Stimulated activated CD4-positive, alpha-beta T cell treated with anti-CD3 and anti-CD28 coated beads, Interleukin-1b, Interleukin-23, amount 100 ng/mL, for 1 hour (primary cell): ENCODE measurements at places on chromosomes 3 and 15.

- DNase-seq: no peak
Measured at GRCh38 chr3:25537516-25537915, 109.5 kb downstream of the RARB start.

GRCh38 chr15:63917588-63918316 lies 84.0 kb upstream of the HERC1 start:
- no peak for DNase-seq

DNA sequence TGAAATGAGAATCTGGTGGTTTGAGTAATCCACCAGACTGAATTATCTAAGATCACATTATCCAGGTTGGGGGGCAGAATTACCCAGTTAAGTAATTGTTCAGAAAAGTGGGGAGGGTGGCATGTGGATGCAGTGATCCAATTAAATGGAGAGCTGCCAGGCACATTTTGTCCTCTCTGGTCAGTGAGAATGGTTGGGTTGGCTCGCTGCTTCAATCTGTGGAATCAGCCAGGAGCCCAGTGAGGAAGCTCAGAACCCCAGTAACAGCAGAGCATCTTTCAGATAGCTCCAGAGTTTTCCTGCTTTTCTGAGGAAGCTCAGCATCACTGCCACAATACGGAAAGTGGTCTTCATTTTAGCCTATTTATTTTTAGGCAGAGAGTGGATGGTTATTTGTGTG lies 6.4 kb upstream of the EXOG start:
- DNase-seq: no peak

GRCh38 chr3:56458496-56459103 lies 9.7 kb downstream of the ERC2 start:
- DNase-seq: no peak

DNA sequence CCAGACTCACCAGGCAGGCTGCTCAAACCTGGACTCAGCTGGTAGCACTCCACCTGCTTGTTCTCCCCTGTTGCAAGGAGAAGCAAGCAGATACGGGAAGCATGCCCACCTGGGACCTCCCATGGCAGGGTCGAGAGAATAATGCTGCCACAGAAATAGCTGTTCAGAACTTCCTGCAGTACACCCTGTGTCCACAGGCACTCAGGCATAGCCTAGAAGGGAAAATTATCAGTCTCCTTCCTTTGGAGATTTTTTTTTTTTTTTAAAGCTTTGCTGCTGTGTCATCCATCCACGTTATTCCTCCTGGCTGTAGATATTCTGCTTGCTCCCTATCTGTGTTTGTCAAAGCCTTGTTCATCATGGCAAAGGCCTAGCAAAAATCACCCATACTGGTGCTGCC lies 32.7 kb upstream of the RPS17 start:
- no peak for DNase-seq

GRCh38 chr3:21392526-21392925 lies 358.5 kb downstream of the ZNF385D start:
- no peak for DNase-seq

DNA sequence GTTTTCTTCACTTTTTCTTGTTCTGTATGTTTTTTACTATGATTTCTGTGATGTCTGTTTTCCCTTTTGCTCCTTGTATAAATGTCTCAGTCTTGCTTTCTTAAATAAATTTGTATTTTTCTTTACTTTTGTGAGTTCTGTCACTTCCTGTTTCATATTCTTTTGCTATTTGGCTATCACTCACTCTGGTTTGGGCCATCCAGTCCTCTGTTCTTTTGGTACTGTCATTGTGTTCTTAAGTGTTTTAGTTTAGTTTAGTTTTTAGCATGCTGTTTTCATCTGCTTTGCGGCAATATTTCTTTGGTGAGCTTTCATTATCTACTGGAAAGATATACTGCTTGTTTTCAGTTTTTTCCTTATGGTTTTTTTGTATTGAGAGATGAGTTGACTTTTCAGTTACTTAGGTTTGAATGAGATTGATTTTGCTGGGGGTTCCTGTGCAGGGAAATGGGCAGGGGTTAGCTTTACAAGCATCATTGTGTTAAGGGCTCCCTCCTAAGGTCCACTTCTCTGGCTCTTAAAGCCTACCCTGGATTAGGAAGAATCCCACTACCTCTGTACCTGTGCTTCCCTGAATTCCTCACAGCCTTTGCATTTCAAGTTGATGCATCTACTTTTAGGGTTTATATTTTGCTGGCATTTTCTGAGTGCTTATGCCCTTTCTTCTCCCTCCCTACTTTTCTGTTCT lies 35.1 kb downstream of the PDCD6IP start:
- DNase-seq: no peak

GRCh38 chr15:40875991-40876730 lies 2.1 kb upstream of the RHOV start:
- DNase-seq: no peak

- DNase-seq: no peak
Measured at GRCh38 chr15:57540736-57541135, 51.0 kb upstream of the MYZAP start.

- no peak for DNase-seq
Measured at GRCh38 chr15:66029650-66030049, 160.4 kb downstream of the RAB11A start.

- no peak for DNase-seq
Measured at GRCh38 chr3:7025581-7026300, 164.8 kb downstream of the GRM7 start.

- no peak for DNase-seq
Measured at GRCh38 chr15:70672081-70672480, 91.3 kb downstream of the UACA start.

DNA sequence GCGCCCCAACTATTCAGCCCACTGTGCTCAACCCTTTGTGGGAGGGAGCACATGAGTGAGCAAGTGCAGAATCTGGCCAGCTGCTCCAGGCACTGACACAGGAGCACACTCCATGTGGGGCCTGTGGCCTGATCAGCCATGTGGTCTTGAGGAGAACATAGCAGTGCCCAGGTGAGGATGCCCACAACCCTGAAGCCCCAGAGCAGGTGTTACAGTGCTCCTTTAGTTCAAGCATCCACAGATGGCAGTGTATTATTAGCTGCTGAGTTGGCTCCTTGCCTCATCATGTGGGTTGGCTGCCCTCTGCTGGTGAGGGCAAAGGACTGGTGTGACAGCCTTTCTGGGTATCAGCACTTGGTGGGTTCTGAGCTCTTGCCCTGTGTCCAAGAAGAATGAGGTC lies 1588.2 kb downstream of the SI start:
- no peak for DNase-seq

GRCh38 chr15:43118829-43119228 lies 13.0 kb upstream of the UBR1 start:
- DNase-seq: no peak

GRCh38 chr3:49248840-49249227 lies 28.2 kb downstream of the C3orf62 start:
- DNase-seq: no peak

DNA sequence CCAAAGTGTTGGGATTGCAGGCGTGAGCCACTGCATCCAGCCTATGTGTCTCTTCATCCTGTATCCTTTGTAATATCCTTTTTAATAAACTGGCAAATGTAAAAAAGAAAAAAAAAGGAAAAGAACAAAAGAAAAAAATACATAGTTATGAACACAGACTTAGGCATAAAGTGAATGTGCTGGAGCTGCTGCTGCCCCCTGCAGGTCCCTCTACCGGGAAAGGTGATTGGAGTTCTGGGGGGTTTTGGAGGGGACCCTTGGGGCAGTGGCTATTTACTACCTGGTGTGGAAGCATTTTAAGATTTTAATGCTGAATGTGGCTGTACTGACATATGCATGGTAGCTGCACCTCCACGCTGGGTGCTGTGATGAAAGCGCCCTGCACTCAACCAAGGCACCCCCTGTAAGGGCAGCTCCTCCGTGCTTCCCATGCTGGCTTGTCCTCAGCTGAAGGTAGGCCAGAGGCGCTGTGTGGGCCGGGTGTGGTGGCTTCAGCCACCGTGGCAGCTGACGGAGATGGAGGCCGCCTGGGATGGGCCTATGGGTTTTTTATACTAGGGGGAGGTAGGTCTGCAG lies 49.9 kb downstream of the RPLP1 start:
- DNase-seq: no peak

DNA sequence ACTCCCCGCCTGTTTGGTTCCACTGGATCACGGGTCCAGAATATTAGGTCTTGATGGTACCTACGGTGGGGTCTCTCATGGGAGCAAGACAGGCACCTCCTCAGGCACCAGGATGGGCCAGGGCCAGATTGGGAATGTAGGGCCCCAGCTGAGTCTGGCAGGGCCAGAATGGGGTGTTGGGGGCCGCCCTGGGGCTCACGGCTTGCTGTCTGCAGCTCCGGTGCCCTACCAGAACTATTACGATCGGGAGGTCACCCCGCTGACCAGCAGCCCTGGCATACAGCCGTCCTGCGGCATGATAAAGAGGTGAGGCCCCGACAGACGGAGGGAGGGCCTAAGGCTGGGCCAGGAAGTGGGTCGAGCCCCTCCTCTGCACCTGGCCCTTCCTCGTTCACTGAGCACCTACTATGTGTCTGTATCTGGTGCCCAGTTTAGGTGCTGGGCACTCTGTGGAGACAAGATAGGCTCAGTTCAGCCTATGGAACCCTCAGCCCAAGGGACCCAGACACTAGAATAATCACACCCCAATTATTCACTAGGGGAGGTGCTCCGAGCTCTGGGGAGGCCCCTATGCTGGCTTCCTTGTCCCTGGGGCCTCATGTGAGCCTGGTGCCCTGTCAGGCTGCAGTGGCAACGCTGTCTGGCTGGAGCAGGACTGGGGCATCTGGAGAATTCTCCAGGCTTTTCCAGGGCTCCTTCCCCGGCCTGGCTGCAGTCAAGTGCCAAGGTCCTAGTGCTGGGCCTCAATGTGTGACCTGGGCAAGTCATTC lies 37.9 kb downstream of the PSTPIP1 start:
- DNase-seq: no peak

GRCh38 chr15:81088470-81089013 lies 45.5 kb upstream of the CFAP161 start:
- no peak for DNase-seq

DNA sequence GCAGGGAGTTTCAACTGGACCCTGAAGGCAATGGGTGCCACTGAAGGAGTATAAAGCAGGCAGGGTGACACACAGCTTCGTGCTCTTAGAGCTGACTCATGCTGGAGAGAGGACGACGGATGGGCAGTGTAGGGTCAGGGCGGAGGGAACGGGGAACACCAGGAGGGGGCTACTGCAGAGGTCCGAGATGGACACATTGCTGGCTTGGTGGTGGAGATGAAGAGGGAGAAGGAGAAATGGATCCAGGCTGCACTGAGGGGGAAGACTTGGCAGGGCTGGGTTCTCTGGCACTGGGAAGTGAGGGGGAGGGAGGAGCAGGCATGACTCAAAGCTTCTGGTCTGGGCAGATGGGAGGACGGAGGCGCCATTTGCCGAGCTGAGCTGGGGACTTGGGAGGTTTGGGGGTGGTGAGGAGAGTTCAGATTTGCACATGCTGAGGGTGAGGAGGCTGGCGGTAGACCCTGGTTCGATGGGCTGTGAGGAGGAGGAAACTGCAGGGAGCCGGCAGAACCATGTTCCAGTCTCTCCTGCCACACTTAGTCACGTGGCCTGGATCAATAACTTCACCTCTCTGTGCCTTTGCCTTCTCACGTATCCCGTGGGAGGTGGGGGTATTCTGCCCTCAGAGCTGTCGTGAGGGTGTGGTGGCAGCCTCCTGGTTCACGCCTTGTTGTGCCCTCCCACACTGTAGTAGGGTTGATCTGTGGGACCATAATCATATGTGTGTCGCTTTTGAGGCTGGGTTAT lies 4.6 kb upstream of the KCTD6 start:
- DNase-seq: no peak

DNA sequence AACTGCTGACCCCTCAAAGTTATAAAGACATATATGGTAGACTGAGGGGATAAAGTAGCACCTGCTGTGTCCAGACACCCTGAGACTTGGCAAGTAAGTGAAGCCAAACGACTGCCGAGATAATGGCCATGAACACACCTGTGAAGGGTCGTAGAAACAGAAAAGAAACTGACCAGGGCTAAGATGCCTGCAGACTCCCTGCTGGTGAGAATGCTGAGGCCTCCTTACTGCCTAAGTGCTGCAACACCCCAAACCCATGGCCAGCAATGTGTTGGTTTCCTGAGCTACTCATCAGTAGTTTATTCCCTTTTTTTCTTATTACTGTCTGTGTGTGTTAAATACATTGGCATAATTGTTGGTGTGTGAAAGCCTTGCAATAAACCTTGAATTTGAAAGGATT lies 233.8 kb downstream of the ZNF385D start:
- DNase-seq: no peak

DNA sequence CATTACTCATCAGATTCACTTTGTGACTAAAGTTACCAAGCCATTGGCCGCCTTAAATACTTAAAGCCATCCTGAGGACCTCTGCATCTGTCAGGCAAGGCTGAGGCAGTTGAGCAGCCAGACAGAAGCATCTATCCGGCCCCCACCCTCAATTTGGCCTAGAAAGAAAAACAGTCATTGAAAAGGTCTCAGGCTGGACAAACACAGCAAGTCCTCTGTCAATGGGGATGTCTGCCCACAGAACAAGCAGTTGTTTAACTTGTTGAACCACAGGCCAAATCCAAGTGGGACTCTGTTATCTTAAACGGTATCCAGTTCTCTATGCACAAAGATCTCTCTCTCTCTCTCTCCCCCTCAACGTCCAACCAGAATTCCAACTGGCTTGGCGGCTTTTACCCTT lies 2.8 kb downstream of the ZIC4 start:
- no peak for DNase-seq

DNA sequence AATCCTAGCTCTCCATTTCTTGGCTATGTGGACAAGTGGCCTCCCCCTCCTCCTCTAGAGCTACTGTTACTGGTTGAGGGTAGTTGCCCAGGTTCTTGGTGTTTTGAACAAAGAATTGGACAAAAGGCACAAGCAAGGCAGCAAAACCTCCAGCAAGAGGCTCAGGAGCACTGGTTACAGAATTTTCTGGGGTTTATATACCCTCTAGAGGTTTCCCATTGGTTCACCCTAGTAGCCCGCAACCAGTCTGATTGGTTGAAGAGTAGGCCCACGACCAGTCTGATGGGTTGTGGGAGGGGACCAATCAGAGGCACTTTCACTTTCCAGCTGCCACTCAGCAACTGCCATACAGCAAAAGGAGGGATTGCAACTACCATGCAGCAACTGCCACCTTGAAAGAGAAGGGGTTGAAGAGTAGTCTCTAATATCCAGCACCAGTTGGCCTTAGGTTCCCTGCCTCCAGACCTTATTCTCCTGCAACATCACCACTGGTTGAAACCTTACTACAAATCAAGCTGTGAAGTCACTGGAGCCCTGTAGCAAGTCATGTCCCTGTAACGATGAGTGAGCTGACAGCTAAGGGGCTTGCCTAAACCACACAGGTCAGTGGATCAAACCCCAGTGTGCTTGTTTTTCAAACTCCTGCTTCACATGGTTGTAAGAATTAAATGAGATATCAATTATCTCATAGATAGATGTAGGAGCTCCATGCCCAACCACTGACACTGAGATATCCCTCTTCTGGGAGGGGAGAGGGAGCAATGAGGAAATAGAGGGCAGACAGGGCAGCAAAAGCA lies 2.9 kb upstream of the C15orf39 start:
- no peak for DNase-seq
